MCF 10A (cell line): ENCODE measurements at places on chromosomes 16 and 17. TPM values are rescaled to one million over a fixed set of nuclear protein-coding genes. Genes with fewer than 3 reads are reported as not detected.

Gene CD300LD
- not detected in 2 replicates for total RNA-seq

Gene PRKCB
- not detected in 2 replicates for total RNA-seq

Gene ATAD5
- 2.8 and 3.6 TPM in 2 replicates for total RNA-seq

Gene CARD14
- 0.20 TPM in 1 of 2 replicates, not detected in the other for total RNA-seq

Gene CMTM2
- not detected in 2 replicates for total RNA-seq

Gene ASPHD1
- 4.8 and 5.7 TPM in 2 replicates for total RNA-seq

Gene TBC1D3H
- total RNA-seq = not detected in 2 replicates

Gene MYL11
- total RNA-seq = 1.2 and 1.6 TPM in 2 replicates

Gene ASPA
- total RNA-seq = 0.54 TPM in 2 replicates

Gene TNFRSF17
- not detected in 2 replicates for total RNA-seq

Gene PEMT
- total RNA-seq = 37.0 and 49.8 TPM in 2 replicates

Gene PYDC1
- total RNA-seq = not detected in 2 replicates

- DNase-seq = no peak
These were observed 11.7 kb upstream of the ATP2C2 start for GRCh38 chr16:84356591-84357116.

DNA sequence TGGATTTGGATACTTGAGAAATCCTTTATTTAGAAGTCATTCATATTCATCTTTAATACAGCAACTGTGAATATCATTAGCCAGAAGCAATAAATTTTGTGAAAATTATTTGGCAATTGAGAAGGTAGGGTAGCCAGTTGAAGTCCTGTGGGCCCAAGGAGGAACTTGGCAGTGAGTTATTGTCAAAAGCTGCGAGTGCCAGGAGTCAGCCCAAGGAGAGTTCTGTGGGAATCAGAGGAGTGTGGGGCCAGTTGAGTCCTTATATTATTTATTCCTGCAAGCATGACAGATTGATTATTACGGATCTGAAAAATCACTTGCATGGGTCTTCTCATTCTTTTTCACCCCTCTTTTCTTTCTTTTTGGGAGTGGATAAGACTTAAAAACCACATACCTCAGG lies 38.3 kb downstream of the PRKCA start:
- DNase-seq = no peak

- DNase-seq = no peak
These were observed 737.5 kb downstream of the KCNJ2 start for GRCh38 chr17:70906808-70907207.

GRCh38 chr17:80737106-80738019 lies 192.7 kb downstream of the RPTOR start:
- no peak for DNase-seq

- no peak for DNase-seq
These were observed 5.7 kb upstream of the PMP22 start for GRCh38 chr17:15270628-15271381.

- DNase-seq = peak; percentile 34
These were observed 279.8 kb upstream of the SALL1 start for GRCh38 chr16:51430716-51431369.

GRCh38 chr17:62625184-62625869 lies 2.1 kb upstream of the MRC2 start:
- DNase-seq = no peak

GRCh38 chr16:27185776-27186130 lies 17.6 kb upstream of the KDM8 start:
- no peak for DNase-seq

DNA sequence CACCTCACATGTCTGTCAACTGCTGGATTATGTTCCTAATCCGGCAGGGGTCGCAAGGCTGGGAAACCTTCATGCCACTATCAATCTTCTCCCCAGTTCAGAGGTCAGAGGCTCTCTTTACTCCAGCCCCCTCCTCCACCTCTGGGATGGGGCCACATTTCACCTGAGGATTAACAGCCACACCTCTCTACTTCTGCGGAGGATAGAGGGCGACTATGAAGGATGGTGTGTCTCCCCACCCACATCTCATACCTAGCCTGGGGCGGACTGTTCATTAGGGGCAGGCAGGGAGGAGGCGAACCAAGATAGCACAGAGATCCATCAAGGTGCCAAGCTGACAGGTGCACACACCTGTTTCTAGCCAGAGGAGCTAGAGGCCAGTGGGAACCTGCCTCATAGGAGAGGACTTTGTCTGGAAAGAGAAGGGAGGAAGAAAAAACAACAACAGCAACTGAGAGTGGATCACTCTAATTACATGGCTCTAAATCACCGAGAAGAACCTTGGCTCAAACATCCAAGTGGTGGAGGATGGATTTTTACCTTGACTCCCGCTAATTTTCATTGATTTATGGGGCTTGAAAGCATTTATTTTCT lies 41.9 kb upstream of the SKAP1 start:
- DNase-seq = no peak

DNA sequence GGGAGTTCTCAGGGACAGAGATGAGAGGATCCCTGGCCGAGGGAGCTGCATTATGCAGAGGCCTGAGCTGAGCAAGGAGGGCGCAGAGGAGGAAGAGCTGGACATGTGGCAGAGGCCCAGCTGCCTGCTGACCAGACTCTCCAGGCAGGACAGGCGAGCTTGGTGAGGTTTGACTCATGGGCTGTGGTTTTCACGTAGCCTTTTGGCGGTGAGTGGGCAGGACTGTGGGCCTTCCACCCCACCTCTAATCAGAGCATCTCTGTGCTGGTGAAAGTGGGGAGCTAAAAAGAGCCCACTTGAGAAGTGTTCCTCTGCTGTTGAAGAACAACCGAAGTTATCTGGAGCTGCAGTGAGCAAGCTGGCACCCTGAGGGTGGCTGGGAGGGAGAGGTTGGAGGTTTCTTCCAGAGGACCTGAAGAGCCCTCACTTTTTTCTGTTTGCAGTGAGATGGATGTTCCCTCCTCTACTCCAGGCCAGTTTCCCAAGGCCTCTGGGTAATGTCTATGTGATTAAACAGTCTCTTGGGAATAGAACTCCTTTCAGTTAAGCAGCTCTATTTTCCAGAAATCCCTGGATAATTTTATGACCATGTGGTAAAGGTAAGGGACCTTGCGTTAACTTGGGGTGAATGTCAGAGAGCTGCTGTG lies 11.9 kb downstream of the EPN2 start:
- no peak for DNase-seq

DNA sequence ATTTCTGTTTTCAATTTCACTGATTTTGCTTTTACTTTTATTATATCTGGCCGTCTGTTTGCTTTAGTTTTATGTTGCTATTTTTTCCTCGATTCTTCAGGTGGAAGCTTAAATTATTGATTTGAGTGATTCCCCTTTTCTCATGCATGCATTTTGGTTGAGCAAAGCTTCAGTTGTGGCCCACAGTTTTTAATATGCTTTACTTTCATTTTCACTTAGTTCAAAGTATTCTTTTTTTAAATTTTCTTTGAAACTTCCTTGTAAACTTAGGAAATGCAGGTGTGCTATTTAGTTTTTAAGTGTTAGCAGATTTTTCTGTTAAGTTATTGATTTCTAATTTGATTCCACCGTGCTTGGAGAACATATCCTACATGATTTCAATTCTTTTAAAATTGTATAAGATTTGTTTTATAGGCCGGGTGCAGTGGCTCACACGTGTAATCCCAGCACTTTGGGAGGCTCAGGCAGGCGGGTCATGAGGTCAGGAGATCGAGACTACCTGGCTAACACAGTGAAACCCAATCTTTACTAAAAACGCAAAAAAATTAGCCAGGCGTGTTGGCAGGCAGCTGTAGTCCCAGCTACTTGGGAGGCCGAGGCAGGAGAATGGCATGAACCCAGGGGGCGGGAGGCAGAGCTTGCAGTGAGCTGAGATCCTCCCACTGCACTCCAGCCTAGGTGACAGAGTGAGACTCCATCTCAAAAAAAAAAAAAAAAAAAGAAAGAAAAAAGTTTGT lies 531.2 kb downstream of the KIF2B start:
- peak; percentile 1 for DNase-seq

DNA sequence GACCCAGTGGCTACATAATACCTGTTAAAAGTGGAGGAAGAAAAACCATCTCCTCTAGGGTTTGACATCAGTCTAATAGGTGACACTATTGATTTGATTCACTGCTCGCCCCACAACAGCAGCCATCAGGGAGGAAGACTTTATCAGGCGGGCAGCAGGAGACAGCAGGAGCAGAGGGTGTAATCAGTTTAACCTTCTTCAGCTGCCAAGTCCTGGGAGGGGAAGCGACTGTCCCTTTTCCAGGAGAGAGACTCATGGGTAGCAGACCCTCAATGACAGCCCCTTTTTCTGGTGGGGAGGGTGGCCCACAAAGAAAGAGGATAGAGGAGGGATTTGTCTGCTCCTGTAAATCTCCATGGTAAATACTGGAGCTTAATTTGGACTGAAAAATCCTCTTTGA lies 291.8 kb downstream of the HAPSTR1 start:
- DNase-seq = no peak

- DNase-seq = no peak
These were observed 90.5 kb upstream of the SOX9 start for GRCh38 chr17:72030067-72030899.

DNA sequence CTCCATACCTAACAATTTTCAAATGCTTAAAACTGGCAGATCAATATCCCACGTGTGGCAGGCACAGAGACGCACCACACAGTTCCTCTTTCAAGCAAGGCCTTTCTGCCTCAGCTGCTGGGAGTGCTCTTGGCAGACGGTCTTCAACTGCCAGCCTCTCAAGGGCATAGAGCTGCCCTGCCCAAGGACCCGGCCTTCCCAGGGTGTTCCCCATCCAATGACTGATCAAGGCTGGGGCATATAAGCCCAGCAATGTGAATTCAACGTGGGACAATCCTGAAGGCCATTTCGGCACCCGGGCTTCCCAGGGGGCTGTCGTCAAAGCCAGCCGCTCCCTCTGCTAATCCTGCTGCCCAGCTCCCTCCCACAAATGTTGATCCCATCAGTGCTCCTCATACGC lies 107.1 kb downstream of the STX8 start:
- no peak for DNase-seq

GRCh38 chr16:20995711-20996110 lies 95.1 kb downstream of the LYRM1 start:
- no peak for DNase-seq

GRCh38 chr17:44152875-44153274 lies 11.1 kb downstream of the HROB start:
- DNase-seq = peak; percentile 78

GRCh38 chr17:15087946-15088345 lies 177.2 kb downstream of the PMP22 start:
- DNase-seq = no peak

DNA sequence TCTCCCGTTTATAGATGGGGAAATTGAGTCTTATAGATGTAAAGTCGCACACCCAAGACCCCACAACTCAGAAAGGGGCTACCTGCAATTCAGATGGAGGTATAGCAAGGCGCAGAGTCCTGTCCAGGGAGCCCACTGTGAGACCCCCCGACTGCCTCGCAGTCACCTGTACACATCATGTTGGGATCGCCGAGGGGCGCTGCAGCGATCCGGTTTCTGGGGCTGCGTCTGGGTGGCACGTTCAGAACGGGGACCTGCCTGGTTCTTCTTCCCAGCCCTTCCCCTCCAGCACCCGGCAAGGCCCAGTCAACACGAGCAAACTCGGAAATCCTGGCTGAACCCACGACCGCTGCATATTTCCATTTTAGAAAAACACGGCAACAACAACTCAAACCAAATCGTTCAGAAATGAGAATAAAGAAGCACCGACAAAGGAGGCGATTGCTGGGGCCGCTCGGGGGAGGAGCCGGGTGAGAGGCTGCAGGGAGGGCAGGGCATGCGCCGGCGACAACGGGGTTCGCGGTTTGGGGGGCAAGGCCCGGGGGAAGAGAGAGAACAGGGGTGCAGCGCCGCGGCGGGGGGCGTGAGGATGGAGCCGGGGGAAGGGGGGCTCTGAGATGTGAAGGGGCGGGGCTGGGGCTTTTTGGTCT lies 643 bp downstream of the HSDL1 start:
- DNase-seq = peak; percentile 16

- DNase-seq = no peak
These were observed 32.6 kb upstream of the CLEC19A start for GRCh38 chr16:19252904-19253303.

DNA sequence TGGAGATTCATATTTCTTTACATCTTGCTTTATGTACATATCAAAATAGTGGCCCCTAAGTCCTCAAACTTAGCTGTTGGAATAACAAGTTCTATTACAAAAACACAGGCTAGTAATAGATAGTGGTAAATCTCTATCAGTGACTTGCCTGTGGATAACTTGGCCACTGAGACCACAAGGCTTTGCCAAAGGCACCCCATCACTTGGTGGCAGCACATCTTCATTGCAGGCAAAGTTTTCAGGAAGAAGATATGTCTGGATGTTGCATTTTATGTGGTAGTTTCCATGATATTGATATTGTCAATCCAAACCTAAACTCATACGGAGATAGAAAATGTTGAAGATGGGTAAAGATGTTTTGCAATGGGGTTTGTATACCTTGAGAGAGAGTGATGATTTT lies 58.5 kb downstream of the KNOP1 start:
- DNase-seq = no peak

GRCh38 chr17:56347639-56348038 lies 194.4 kb downstream of the ANKFN1 start:
- DNase-seq = no peak

GRCh38 chr16:5916711-5917191 lies 819.2 kb upstream of the EEF2KMT start:
- DNase-seq = no peak

GRCh38 chr16:59148769-59149155 lies 414.6 kb upstream of the GOT2 start:
- DNase-seq = no peak

DNA sequence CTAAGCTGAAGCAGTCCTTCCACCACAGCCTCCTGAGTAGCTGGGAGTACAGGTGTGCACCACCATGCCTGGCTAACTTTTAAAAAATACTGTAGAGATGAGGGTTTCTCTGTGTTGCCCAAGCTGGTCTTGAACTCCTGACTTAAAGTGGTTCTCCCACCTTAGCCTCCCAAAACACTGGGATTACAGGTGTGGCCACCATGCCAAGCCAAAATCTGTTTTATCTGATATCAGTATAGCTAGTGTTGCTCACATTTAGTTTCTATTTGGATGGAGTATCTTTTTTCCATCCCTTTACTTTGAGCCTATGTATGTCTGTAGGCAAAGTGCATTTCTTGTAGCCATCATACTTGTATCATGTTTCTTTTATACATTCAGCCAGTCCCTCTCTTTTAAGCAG lies 82.1 kb downstream of the BCAS3 start:
- no peak for DNase-seq

DNA sequence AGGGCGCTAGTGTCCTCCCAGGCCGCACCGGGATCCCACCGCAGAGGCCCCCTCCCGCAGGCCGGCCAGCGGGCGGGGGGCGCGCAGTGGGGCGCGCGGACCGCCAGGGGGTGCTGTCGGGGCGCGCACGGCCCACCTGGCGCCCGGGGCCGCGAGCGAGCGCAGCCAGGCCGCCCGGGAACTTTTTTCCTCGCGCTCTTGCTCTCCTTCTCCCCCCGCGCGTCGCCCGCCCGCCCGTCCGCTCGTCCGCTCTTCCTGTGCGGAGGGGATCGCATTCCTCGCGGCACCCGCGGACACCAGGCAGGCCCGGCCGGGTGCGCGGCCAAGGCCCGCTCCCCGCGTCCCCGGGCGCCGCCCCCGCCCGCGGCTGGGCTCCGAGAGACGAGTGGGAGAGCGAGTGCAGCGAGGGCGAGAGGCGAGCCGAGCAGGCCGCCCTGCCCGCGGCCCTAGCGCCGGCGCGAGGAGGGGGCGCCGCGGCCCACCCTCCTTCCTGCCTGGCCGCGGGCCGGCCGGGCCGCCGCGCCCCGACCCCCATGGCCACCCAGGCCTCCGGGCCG lies at the start of gene RAI1:
RAI1 (plus strand) TSS at position 272 of the 557 bp plus-strand sequence. CDS start 111,491 bp downstream, outside the sequence.
- DNase-seq = peak; percentile 76

- peak; percentile 83 for DNase-seq
These were observed 487.4 kb upstream of the SOX9 start for GRCh38 chr17:71633391-71633849.

GRCh38 chr16:66365651-66366050 lies 840 bp upstream of the CDH5 start:
- peak; percentile 45 for DNase-seq
